ENCODE measurements at places on chromosomes 5 and 9.

DNA sequence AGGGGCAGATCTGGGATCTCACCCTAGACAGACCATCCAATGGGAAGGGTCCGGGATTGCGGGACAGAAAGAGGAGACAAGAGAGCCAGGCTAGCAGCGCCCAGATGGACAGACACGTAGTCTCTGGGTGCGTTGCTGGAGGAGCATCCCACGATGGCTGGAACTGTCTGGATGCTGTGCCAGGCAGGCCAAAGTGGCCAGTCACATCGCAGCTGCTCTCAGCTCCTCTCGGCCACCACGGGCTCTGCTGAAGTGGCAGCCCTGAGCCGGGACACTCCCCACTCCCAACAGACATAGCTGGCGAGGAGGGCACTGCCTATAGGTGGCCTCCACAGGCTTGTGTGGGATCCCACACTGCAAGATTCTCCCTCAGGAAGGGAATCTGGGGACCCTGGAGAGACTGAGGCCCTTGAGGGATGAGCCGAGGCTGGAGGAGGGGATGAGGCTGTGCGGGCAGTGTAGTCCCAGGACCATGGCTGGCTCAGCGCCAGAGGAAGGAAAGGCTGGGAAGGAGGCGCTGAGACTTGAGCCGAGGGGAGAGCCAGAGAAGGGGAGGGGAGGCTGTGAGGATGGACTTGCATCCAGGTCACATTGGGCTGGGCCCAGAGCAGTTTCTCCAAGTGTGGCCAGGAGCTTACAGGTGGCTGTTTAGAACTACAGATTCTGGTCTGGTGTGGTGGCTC lies 10.3 kb upstream of the WDR5 start:
- no peak for DNase-seq

DNA sequence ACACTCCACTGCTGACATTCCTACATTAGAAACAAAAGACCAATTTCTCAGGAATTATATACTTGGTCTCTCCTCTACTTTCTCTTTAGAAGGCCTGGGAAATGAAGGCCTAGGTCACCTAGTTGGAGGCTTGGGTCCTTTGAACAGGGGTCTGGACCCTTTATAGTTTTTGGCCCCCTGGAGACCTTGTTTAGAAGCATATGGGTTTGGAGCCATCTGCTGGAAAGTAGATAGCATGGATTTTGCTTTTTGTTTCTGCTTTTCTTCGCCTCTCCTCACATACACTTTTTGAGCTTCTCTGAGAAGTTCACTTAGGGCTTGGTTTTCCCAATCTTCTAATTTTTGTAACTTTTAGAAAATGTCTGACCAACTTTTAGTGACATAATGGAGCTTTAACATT lies 67.1 kb upstream of the CDK20 start:
- DNase-seq: no peak

DNA sequence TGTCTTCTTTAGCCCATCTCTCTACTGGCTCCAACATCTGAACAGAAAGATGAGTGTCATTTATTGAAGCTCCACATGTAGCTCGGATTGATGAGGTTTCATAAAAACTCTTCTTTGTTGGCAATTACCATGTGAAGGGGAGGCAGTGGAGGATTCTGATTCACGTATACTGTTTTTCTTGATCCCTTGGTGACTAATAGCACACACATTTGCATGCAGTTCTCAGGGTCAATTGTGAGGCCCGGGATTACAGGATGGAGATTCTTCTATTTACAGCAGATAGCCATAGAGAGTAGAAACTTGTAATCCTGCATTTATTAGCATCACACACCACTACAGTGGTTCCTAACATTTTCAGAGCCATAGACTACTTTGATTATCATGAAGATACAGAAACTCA lies 133.2 kb upstream of the MARCHF11 start:
- no peak for DNase-seq

DNA sequence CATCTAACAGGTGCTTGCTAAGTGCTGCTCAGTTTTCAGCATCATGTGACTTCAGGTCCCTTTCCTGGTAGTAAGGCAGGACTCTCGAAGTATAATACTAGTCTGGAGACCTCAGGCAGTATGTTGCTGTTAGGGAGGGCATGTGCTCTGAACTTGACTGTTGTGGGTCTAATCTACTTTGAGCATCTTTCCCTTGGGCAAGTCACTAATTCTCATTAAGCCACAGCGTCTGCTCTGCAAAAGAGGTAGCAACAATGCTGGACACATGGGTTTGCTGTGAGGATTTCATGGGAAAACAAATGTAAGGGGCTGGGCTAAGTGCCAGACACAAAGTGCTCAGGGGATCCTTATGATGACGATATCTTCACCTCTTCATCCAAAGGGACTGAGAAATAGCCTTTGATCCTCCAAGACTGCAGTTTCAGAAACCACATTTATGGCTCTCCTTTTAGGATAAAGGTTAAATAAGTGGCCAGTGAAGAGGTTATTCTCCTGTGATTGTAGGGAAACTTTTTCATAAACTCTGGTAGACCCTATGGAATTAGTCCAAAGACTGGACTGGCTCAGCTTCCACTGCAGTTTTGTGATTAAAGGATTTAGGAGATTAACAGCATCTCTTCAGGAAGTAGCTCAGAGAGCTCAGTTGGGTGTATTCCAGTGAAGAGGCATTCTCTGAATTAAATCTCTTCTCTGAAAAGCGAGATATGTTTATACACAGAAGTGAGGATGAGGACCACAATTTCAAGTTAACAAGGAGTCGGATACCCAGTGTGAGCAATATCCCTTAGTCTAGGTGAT lies 216.6 kb downstream of the SGCD start:
- no peak for DNase-seq

- no peak for DNase-seq
Measured at GRCh38 chr5:81247441-81247972, 14.4 kb downstream of the CKMT2 start.

GRCh38 chr9:114025196-114025753 lies 52.8 kb downstream of the AMBP start:
- no peak for DNase-seq

DNA sequence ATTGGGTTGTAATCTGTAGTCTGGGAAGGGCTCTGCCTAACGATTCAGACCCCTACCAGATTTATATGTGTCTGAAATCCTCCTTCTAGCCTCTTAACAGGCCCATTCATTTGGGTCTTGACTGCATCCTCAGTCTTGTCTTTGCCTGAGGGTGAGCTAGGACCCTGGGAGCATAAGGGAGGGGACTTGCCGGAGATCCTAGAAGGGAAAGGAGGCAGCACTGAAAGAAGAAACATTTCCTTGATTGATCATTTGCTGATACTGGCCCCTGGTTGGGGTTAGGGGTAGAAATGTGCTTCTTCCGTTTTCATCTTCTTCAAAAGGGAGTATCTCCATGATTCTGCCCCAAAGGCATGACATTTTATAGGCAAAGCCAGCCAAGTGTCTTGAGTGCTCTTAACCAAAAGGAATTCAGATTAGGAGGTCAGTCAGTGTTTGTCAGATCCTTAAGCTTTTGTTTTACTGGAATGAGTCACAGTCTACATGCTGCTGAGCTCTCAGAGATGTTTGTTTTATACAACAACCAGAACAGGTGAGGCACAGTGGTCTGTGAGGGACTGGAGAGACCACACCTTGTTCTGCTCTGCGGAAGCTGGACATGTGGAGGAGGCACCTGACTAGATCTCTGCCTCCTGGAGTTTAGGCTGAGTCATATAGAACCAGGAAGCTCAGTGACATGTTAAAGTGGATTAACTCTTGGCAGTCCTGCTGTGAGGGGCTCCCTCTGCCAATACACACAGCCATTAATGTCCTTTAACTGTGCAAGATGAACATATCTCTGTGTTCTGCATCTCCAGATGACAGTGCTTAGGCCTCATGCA lies 37.7 kb downstream of the PCDHAC2 start:
- no peak for DNase-seq

- no peak for DNase-seq
Measured at GRCh38 chr9:88464851-88465250, 70.1 kb upstream of the NXNL2 start.

DNA sequence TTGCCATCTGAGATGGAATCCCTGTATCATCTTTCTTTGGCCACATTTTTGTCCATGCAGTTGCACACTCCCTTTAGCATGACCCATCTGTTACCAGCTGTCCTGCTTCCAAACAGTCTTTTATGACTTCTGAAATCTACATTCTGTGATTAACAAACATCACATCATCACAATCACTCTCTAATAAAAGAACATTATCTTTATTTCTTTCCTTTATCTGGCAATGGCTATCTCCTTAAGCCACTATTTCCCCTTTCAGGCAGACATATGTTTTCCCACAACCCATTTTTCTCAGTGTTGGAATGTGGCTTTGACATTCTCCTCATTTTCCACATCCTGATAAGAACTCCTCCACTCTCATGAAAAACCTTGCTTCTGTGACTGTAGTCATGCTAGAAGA lies 141.0 kb downstream of the ST8SIA4 start:
- no peak for DNase-seq

- no peak for DNase-seq
Measured at GRCh38 chr5:178278358-178279023, 45.9 kb upstream of the PHYKPL start.

GRCh38 chr9:21443849-21444625 lies 3.8 kb downstream of the IFNA1 start:
- no peak for DNase-seq

DNA sequence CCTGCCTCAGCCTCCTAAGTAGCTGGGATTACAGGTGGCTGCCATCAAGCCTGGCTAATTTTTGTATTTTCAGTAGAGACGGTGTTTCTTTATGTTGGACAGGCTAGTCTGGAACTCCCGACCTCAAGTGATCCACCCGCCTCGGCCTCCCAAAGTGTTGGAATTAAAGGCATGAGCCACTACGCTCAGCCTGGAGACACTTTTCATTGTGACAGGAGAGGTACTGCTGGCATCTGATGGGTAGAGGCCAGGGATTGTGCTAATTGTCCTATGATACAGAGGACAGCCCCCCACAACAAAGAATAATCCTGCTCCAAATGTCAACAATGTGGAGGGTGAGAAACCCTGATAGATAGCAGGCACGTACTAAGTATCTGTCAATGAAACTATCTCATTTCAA lies 91.3 kb upstream of the SLC25A48 start:
- no peak for DNase-seq

DNA sequence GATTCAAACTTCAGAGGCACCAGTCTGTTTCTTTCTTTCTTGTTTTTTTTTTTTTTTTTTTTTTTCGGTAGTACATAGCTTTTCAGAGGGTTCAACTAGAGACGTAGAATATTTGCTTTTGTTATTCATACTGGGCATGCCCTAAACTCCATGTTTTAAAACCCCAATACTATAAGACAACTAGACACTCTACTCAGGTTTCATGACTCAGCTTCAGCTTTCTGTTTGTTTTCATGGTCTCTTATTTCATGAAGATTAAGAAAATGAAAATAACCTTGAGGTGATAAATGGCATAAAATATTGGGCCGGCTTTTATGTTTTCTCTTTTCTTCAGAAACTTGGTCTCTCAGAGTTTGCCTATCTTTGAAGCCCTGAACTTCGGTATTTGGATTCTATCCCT lies 2126.3 kb upstream of the ACO1 start:
- no peak for DNase-seq

DNA sequence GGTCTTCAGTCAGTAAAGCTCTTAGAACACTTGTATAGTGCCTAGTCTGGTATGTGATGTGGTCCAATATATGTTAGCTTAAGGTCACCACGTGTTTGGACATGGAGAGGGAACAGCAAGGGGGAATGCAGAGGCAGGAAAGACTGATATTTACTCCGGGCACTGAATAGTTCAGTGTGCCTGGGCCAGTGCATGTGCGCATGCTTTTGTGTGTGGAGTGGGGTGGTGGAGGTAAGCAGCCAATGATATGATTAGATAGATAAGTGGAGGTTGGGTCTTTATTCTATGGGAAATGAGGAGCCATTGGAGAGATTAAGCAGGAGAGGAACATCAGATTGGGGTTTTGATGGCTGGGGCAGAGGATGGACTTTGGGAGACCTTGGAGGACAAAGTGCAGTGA lies 14.0 kb downstream of the OR13J1 start:
- no peak for DNase-seq
